CD4-positive, alpha-beta T cell treated with Interleukin-15 for 4 hours (primary cell): ENCODE measurements at places on chromosomes 16 and 17.

GRCh38 chr17:42337442-42337841 is 49.1 kb downstream of the STAT5A start:
- peak; percentile 85 for DNase-seq

DNA sequence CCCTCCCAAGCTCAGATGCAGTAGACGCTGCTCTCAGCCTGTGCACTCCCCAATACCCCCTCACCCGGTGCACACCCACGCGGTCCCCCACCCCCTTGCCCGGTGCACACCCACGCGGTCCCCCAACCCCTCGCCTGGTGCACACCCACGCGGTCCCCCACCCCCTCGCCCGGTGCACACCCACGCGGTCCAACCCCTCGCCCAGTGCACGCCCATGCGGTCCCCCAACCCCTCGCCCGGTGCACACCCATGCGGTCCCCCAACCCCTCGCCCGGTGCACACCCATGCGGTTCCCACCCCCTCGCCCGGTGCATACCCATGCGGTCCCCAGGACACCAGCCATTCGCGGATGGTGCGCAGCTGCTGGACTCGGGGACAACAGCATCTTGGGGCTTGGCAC is 19.9 kb upstream of the CYTH1 start:
- no peak for DNase-seq

- no peak for DNase-seq
Measured at GRCh38 chr17:73301369-73301768, 10.4 kb downstream of the CDC42EP4 start.

DNA sequence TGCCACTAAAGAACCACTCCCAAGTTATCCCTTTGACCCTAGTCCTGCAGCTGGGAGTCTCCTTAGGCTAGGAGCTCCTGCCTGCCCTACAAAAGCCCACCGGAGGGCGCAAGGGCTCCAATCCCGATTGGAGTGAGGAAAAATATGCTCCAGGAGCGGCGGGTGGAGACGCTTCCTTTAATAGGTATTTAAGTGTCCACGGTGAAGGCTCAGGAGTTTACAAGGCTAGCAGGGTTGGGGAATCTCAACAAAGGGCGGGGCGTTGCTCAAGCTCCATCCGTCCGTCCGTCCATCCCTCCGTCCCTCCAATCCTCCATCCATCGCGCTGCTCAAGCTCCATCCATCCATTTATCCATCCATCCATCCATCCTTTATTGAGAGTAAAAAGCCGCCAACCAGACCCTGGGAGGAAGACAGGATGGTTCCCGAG is 556 bp upstream of the SPNS1 start:
- DNase-seq, result peak; percentile 30

GRCh38 chr17:21297597-21297996 is 13.1 kb downstream of the MAP2K3 start:
- DNase-seq, result no peak

GRCh38 chr16:55341681-55342080 is 17.7 kb downstream of the IRX6 start:
- DNase-seq, result no peak

DNA sequence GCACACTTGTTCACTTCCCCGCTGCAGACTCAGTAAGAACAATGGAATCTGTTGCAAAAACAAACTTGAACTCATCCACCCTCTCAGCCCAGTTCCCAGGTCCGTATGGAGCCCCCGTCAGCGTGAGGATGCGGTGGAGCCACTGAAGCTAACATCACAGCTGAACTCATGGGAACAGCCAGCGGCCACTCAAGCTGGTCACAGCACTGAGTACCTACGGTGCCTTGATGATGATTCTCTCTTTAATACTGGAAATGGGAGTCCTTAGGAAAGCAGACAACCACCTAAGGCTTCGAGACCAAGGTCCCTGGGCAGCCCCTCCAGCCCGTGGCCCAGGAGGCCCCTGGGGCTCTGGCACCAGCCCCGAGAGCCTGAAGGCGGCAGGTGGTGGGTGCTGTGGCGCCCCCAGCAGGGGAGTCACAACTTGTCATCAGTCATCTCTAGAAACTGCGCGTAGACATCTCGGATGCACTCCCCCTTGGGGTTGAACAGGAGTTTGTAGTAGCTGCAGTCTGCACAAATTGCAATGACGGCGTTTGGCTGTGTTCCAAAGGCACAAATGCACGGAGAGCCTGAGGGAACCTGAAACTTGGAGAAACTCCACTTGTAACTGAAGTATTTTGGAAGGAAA is 31.0 kb upstream of the RHOT1 start:
- DNase-seq, result peak; percentile 30

DNA sequence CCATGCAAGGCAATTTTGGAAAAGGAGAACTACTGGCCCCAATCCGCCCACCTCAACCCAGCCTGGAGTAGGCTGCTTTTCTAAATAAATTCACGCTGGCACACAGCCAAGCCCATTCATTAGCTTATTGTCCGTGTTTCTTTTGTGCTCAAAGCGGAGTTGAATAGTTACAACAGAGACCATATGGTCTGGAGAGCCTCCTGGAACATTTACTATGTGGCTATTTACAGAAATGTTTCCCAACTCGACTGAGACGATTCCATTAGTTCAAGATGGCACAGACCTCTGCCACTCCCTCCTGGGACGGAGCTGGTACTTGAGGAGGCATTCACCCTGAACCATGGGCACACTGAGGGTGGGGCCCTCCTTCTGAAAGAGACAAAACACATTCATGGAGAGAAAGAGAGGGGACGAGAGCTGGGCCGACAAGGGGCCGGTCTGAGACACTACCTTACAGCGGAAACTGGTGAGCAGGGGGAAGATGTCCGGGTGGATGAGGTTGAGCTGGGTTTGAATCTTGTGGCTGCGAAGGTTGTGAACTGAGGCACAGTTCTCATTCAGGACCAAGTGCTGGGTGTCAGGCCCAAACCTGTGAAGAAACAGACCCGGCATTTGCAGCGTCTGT is 15.7 kb downstream of the ELAC2 start:
- no peak for DNase-seq

DNA sequence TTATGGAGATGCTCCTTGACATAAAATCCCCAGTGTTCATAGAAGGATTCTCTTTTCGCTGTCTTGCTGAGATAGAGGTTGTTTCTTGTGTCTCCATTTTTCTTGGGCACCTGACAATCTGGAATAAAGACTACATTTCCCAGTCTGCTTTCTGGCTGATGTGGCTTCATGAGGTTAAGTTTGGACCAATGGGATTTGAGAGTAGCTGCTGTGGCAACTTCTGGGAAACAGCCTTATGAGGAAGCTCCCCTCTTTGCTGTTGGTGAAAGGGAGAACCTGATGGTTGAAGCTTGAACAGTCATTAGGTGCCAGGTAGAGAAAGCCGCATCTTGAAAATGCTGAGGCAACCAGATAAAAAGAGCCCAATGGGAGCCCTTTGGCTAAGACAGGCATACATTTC is 24.4 kb downstream of the HS3ST4 start:
- no peak for DNase-seq

GRCh38 chr16:77812856-77813500 is 24.6 kb downstream of the VAT1L start:
- DNase-seq, result no peak

DNA sequence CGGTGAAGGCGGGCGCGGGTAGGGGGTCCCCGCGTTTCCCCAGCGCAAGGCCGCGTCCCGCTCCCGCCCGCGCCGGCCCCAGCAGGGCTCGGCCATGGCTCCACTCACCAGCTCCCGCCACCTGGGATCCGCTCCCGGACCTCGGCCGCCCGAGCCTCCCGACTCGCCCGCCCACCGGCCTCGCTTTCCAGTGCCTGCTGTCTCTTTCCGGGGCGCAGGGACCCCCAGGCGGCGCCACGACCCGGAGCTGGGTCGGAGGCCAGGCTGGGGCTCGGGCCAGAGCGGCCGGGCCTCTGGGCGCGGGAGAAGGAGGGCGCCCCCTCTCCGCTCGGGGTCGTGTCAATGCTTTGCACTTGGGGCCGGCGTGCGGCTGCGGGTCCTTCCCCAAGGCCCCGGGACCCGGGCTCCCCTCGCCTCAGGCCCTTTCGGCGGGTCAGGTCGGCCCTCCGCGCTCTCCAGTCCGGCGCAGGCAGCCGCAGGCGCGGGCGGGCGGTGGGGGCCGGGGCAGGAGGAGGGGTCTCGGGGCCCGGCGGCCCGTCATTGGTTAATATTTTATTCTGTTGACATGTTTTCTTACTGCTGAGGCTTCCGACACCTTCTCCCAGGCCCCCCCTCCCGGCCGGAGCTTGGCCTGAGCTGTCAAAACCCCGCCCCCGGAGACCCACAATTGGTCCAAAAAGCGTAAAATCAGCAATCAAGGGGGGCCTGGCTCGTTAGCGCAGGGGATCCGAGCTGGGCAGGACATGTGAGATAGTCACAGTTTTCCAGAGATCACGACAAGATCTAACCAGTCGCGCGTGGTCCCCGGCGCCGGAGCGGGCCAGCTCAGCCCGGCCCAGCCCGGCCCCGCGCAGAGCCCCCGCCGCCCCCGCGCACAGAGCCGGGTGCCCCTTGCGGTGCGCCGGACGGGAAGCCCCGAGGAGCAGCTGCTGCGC is at the start of gene TBX2:
Gene TBX2 (plus strand): TSS at position 713 of the 935 bp plus-strand sequence. CDS start 334 bp downstream, outside the sequence.
- no peak for DNase-seq

GRCh38 chr17:66638707-66639479 is 196.0 kb upstream of the CACNG5 start:
- DNase-seq, result no peak

DNA sequence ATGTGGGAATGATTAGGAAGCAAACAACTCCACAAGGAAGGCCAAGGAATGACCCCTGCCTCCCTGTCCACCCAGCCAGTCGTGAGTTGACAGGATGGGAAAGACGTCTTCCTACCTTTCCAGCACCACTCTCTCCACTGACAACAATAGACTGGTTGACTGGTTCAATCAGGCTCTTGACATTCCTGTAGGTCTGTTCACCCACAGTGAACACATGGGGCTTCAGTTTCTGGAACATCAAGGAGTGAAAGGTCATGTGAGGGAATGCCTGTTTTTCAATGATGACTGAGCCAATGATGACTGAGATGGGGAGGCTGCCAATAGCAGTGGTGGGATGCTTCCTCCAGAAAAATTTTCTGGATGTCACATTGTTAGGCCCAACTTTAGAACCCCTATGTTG is 9.6 kb downstream of the MYO19 start:
- DNase-seq, result no peak

GRCh38 chr16:72983728-72984350 is 64.1 kb downstream of the ZFHX3 start:
- DNase-seq, result no peak

- DNase-seq, result no peak
Measured at GRCh38 chr16:27671410-27671809, 121.5 kb downstream of the KATNIP start.

DNA sequence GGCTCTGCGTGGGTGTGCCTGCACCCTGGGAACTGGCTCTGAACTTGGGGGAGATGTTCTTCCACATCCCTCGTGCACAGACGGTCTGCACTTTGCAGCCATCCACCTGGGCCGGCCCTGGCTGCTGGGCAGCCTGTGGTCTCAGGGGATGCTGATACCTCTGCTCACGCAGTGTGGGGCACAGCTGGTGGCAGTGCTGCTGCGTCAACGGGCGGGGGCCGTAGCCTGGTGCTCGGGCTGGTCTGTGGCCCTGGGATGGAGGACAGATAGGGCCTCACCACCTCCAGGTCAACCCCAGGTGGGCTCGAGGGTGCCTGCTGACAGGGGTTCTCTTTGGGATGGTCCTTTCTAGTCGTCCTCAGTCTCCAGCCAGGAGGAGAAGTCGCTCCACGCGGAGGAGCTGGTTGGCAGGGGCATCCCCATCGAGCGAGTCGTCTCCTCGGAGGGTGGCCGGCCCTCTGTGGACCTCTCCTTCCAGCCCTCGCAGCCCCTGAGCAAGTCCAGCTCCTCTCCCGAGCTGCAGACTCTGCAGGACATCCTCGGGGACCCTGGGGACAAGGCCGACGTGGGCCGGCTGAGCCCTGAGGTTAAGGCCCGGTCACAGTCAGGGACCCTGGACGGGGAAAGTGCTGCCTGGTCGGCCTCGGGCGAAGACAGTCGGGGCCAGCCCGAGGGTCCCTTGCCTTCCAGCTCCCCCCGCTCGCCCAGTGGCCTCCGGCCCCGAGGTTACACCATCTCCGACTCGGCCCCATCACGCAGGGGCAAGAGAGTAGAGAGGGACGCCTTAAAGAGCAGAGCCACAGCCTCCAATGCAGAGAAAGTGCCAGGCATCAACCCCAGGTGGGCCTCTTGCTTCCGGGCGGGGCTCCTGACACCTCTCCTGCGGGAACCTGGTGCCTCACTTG is 36.3 kb downstream of the TSC2 start:
- DNase-seq, result no peak

GRCh38 chr17:61831099-61831498 is 32.2 kb downstream of the BRIP1 start:
- no peak for DNase-seq

- no peak for DNase-seq
Measured at GRCh38 chr17:77684803-77685798, 273.4 kb upstream of the TNRC6C start.

GRCh38 chr17:34999456-34999855 is 19.1 kb downstream of the LIG3 start:
- no peak for DNase-seq

- DNase-seq, result no peak
Measured at GRCh38 chr16:1260101-1260680, 4.3 kb downstream of the TPSD1 start.

- DNase-seq, result no peak
Measured at GRCh38 chr16:14302031-14302398, 230.9 kb downstream of the MRTFB start.

GRCh38 chr16:307691-308312 is 24.8 kb downstream of the PDIA2 start:
- no peak for DNase-seq

DNA sequence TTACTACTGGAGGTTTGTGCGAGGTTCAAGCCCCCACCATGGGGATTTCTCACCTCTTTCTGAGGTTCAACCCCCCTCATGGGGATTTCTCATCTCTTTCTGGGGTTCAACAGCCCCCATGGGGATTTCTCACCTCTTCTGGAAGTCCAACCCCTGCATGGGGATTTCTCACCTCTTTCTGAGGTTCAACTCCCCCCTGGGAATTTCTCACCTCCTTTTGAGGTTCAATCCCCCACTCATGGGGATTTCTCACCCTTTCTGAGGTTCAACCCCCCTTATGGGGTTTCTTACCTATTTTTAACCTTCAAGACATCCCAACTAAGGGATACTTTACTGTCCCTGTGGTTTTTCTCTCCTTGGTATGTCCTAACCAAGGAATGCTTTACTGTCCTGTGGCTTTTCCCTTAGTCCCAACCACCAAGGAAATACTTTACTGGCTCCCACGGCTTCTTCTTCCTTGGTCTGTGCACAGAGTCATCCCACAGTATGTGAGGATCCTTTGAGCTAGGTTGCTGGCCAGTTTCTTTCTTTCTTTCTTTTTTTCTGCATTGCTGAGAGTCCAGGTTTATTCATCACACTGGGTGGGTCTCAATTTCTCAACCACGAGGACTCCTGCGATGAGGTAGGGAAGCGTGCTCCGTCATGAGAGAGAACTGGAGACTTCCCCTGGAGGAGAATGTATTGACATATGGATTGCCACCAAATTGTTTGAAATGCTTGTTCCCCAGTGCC is 2140.2 kb downstream of the TP53TG3F start:
- DNase-seq, result no peak

- no peak for DNase-seq
Measured at GRCh38 chr16:65967376-65967775, 399.1 kb upstream of the CDH5 start.

DNA sequence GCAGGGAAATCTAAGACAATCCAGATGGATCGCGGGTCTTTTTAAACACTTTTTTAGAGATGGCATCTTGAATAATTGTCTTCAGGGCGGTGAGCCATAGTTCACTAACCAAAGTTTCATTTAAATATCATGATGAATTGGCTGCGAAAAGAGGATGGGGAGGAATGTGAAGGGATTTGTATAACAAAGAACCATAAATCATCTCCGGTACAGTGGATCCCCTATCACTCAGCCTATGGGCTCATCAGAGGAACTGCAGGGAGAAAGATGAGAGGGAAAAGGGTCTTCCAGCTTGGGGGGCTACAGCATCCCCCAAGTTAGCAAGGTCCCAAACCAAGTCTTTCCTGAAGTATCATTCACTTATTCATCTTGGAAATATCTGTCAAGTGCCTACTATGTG is 16.7 kb upstream of the DDX52 start:
- DNase-seq, result no peak
